ENCODE measurements at places on chromosomes 6 and 20. TPM values are rescaled to one million over a fixed set of nuclear protein-coding genes. Genes with fewer than 3 reads are reported as not detected.

NOTCH4 gene
- 0.76 TPM for polyA plus RNA-seq

GRCh38 chr6:163757520-163757919, 343.0 kb downstream of the QKI start:
- H3K27me3 ChIP-seq, result no peaks in the 10 kb centered on the region
- no peaks in the 10 kb centered on the region for H3K36me3 ChIP-seq
- H3K4me3 ChIP-seq, result no peak overlapping the region
- H3K4me1 ChIP-seq, result peaks cover 5% of the 10 kb centered on the region
- no peak overlapping the region for H3K27ac ChIP-seq
- no peak for DNase-seq

DNA sequence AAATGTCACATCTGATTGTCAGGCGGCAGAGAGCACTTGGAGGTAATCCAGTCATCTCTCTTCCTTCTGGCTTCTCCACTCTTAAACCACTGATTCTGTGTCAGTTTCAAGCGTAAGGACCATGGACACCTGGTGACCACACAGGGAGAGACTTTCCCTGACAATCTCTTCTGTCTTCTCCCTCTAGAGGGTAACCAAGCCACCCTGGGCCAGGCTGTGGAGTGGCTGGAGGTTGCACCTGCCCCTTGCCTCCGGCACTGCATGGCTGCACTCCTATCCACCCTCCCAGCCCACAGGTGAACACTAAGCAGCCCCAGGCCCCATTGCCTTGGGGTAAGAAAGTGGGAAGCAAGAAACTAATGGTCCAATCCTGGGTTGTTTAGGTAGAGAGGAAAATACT, 78.7 kb downstream of the BFSP1 start:
- no peaks in the 10 kb centered on the region for H3K4me1 ChIP-seq
- no peak overlapping the region for H3K27ac ChIP-seq
- H3K4me3 ChIP-seq, result no peak overlapping the region
- H3K36me3 ChIP-seq, result no peaks in the 10 kb centered on the region
- no peak for DNase-seq

- no peaks in the 10 kb centered on the region for H3K27me3 ChIP-seq
- no peaks in the 10 kb centered on the region for H3K4me1 ChIP-seq
- no peak overlapping the region for H3K27ac ChIP-seq
Measured at GRCh38 chr6:76382201-76382600, 309.7 kb upstream of the IMPG1 start.
